ENCODE measurements at places on chromosomes 6 and 20.

DNA sequence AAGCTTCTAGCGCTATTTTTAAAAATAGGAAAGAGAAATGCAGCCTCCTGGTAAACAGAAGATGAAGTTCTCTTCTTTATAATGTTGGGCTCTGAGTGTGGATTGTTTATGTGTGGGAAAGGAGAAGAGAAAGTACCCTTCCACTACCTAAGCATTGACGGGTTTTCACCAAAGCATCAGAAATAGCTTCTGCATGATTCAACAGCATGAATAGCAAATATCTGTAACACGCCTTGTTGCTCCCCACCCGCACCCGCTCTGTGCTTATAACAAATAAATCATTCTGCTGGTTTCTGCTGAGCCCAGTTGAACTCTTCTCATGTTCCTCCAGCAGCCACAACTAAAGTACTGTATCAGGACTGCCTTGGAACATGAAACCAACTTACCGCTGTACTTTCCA, 20.7 kb downstream of the TXLNB start:
- DNase-seq = no peak

DNA sequence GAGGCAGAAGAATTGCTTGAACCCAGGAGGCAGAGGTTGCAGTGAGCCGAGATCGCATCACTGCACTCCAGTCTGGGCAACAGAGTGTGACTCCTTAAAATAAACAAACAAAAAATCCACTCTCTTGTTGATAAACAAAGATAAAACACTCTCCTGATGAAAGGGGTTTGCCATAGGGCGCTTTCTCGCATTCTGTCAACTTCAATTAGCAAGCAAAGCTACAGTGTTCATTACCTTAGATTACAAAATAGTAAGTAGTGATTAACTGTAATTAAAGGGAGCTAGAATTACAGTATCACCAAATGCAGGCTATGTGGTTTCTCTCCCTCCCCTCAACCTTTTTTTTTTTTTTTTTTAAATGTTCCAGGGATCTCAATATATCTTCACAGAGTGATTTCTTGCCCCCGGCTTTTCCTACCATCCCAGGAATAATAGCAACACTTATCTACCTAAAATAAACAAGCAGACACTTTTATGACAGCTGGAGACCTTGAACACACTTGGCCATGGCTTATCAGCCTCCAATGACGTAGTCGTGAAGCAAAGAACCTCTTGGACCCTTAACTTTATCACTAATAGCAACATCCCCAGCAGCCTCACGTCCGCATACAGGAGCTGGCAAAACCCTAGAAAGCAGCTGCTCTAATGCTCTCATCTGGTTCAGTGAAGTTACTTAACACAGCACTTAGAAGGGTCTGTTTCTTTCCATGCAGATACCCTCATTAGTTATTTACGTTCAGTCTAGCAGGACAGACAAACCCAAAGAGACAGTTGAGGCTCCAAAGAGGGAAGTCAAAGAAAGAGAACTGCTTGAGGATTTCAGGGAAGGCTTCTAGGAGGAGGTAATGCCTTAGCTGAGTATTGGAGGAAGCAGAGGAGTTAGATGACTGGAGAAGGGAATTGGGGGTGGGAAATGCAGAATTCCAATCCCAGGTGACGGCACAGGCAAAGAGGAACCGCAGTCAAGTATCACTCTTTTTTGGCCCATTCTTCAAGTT, 37.9 kb upstream of the NEDD9 start:
- DNase-seq = no peak

DNA sequence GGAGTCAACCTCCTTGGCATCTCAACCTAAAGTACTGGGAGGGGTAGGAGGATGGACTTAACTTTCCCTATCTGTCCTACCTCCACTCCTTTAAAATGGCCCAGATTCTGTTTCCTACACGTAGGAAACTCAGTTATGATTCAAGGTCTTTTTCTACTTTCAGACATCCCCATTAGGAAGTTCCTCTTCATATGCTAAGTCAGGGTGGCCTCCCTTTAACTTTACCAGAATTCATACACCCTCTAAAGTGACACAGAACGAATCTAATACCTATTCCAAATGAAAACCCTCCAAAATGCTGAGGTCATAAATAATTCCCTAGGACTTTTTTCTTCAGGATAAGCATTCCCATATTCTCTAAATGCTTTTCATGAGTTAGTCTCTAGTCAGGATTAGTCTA, 15.6 kb downstream of the ARG1 start:
- DNase-seq = no peak

- DNase-seq = no peak
These were observed 381.9 kb upstream of the EPHA7 start for GRCh38 chr6:93801101-93801847.

DNA sequence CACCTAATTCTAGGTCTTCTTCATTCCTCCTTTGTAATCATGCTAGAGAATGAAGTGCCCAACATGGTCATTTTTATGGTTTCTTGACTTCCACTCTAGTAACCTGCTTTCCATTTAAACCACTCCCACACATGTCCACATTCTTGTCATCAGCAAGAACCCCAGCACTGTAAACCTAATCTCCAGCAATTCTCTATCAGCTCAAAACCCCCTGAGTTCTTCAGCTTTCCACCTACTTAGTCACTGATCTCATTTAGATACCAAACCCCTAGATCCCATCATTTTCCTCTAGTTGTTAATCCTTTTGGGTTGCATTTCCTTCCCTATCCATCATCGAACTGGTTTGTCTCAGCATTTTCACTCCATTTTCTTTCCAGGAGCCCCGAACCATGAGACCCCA, 49.7 kb downstream of the GOPC start:
- DNase-seq = no peak

GRCh38 chr6:130674604-130675003, 152.6 kb upstream of the SMLR1 start:
- DNase-seq = no peak

DNA sequence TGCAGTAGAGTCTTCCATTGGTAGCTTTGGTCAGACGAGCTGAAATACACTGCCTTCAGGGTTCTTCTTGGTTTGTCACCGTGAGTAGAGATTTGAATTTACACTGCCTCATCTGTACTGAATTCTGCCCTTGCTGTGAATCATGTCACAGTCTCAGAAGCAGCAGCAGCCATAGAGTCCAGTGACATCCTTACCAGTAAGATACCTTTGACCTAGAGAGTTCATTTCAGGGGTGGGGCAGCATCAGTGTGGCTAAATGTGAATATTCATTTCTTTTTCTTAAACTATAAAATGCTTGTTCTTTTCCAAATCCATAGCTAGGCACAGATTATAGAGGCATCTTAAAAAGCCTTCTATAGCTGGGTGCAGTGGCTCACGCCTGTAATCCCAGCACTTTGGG, 150.8 kb upstream of the AKAP12 start:
- no peak for DNase-seq

GRCh38 chr20:50522053-50522674, 12.0 kb downstream of the PTPN1 start:
- DNase-seq = no peak

- no peak for DNase-seq
These were observed 18.5 kb downstream of the PLAGL2 start for GRCh38 chr20:32189123-32189410.

DNA sequence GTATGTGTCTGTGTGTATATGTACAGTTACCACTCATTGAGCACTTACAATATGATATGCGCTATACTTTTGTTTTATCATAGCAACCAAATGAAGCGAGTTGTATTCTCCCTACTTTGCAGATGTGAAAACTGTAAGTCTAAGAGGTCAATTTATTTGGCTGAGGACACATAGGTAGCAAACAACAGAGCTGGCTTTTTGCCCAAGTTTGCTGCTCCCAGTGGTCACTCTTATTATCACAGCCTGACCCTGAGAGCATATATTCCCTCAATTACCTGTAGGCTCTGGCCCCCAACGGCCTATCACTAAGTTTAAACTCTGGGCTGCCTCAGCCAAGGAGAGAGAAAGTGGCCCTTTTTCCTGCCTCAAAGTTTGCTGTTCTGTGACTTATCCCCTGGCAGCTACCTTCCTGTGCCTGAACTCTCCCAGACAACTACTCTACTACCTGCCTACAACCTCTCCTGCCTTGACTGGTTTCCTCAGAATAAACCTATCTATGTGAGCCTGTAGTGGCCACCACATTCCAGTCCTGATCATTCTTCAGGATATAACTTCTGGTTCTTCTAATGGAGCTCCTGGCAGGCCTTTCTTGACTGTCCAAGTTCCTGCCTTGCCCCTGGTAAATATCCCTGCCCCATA, 221.8 kb downstream of the FRK start:
- peak; percentile 51 for DNase-seq

- no peak for DNase-seq
These were observed 7.2 kb downstream of the NHSL1 start for GRCh38 chr6:138492113-138492512.

- no peak for DNase-seq
These were observed 86.1 kb downstream of the FOXC1 start for GRCh38 chr6:1695546-1696462.

GRCh38 chr20:21867353-21867752, 161.9 kb downstream of the PAX1 start:
- DNase-seq = no peak

- no peak for DNase-seq
These were observed 25.4 kb downstream of the TMEM244 start for GRCh38 chr6:129835691-129836090.

DNA sequence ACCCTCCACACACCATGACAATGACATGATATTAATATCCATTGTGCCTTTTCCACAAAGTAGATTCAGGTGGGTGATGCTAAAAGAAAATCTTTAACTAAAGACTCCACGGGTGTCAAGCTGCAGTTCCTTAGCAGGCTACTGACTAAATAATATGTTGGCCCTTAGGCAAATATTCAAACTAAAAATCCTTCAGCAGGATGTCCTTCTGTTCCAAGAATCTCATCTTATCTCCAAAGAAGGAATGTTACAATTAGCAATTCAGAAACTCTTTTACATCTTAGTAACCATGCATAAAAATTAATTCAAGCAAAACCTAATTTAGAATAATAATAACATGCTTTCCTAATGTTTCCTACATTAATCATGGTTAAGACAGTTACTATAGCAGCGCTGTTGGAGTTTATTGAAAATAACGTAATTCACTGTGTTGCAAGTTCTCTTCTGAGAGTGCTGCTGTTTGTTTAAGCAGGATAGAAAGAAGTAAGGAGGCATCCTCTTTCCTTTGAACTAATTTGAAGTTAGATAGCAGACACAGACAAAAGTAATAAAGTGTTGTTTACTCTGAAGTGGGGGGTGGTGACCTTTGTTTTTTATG, 414.8 kb upstream of the CDH4 start:
- no peak for DNase-seq

DNA sequence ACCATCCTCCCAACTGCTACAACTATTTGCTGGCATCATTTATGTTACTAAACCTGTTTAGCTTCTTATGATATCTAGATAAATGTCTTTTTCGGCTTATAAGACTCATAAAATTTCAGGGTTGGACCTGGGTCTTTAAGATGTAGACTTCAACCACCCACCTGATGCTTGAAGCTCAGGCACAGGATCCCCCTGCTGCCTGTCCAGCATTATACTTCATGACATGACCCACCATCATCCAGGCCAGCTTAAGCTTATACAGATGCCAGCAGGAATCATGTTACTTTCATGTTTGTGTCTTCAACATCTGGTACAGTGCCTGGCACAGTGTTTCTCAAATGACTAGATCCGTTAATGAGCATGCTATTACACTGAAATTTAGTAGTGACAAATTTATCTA, 47.4 kb downstream of the SLC17A5 start:
- no peak for DNase-seq

GRCh38 chr6:79028641-79029314, 49.3 kb downstream of the PHIP start:
- DNase-seq = no peak

DNA sequence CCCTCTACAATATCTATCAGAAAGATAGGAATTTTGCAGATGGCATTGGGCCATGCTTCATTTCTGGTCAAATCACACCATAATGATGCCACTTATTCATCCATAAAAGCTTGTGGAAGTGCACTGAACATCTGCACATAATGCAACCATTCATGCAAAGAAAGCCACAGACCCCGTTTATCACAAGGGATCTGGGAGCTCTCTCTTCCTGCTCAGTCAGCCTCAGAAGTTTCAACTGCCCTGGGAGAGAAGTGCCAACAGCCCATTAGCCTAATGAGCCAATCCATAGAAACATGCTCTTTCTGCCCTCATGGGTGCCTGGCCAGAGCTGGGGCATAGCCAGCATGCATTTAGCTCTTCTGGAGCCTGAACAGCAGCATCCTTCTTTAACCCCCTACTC, 85.8 kb downstream of the SLC35F1 start:
- DNase-seq = no peak

DNA sequence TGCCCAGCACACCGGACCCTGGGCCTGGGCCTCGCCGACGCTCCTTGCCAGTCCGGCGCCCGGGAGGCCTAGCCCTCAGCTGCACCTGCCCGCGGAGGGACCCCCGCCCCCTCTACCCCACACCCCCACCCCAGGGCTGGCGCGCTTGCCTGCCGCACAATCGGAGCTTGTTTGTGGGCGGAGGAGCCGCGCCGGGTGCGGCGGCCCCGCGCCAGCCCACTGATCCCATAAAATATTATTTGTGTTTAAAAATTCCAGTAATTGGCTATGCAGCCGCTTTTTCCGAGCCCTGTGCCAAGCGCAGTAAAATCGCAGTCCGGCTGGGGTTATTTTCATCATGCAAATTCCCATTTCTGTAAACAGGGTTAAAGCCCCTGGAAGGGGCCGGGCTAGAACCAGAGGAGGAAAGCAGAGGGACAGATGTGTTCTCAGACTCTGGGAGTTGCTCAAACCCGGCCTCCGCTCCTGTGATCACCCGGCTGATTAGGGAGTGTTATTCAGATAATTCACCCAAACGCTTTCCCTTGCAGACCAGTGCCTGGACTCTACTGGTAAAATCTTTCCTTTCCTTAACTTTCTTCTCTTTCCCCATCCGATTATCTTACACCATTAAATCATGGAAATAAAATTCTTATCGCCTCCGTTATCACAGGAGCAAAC, 93.1 kb downstream of the NCR2 start:
- DNase-seq = no peak

DNA sequence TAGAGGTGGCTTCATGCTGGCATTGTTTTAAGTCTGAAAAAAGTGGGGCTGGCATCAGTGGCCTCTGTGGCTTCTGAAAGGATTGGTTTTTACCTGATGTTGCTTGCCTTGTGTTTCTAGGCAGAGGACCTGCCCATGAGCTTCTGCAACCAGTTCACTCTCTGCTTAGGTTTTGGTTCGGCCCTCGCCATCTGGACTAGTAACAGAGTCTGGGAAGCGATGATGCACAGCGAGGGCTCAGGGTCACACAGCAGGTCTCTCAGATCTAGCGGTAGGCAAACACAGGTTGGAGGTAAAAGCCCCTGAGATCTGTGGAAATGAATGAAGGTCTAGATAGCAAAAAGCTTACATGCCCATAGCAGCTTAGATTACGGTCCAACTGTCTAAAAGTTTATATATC, 6.8 kb upstream of the RBL1 start:
- no peak for DNase-seq

- DNase-seq = no peak
These were observed 157.5 kb downstream of the BMP7 start for GRCh38 chr20:57108742-57109570.

GRCh38 chr20:3101737-3102574, 17.4 kb upstream of the AVP start:
- DNase-seq = peak; percentile 98

GRCh38 chr6:52180787-52181558, 5.2 kb upstream of the IL17A start:
- DNase-seq = peak; percentile 10
